Endothelial cell of umbilical vein (primary cell): ENCODE measurements at places on chromosomes 6 and 20. TPM values are rescaled to one million over a fixed set of nuclear protein-coding genes. Genes with fewer than 3 reads are reported as not detected.

GNAS-AS1 gene
- total RNA-seq = 0.58 and 0.74 TPM in 2 replicates

SH3BGRL2 gene
- 10.7 and 15.2 TPM in 2 replicates for total RNA-seq

DNA sequence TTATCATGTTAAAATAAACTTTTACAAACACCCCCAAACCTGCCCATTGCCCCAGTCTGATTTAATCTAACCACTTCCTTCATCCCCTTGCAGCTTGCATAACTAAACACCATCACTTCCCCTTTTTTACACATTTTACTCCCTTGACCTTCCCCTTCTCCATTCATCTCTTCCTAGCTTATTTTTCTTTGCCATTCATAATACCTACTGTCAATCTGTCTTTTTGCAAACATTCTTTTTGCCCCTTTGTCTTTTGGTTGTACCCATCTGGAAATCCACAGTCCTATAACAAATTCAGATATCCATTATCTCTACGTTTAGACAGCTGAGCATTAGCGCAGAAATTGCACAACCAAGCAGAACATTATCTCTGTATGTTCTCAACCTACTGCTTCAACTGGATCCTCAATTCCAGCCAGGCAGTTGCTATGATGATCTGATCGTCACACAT lies 51.2 kb downstream of the C6orf52 start:
- no peak for DNase-seq

DNA sequence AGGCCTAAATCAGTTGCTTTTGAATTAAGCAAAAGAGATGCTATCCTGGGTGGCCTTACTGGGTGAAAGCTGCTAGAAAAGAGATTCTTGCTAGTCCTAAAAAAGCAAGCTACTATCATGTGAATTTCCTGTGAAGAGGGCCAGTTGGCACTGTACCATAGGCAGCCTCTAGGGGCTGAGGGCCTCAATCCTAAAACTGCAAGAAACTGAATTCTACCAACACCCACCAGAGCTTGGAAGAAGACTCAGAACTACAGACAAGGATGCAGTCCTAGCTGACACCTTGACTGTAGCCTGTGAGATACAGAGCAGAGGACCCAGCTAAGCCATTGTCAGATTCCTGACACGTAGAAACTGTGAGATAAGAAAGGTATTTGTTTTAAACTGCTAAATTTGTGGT lies 24.5 kb downstream of the CLIC5 start:
- DNase-seq = no peak

DNA sequence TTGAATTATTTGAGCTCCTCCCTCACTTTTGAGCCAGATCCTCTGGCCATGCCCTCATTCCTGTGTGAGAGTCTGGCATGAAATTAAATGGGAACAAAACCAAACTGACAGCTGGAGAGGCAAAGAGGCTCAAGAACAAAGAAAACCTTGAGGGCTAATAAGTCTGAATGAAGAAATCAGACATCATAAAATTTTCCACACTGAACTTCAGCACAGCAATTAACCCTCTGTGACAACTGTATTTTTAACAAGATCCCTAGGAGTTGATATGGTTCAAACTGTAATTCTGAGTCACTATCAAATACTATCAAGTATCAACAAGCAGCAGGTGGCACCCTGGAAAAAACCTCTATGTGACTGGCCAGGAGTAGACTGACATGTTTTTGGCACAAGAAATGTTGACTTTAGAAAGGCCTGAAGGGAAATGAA lies 109.4 kb upstream of the EMILIN3 start:
- peak; percentile 97 for DNase-seq

DNA sequence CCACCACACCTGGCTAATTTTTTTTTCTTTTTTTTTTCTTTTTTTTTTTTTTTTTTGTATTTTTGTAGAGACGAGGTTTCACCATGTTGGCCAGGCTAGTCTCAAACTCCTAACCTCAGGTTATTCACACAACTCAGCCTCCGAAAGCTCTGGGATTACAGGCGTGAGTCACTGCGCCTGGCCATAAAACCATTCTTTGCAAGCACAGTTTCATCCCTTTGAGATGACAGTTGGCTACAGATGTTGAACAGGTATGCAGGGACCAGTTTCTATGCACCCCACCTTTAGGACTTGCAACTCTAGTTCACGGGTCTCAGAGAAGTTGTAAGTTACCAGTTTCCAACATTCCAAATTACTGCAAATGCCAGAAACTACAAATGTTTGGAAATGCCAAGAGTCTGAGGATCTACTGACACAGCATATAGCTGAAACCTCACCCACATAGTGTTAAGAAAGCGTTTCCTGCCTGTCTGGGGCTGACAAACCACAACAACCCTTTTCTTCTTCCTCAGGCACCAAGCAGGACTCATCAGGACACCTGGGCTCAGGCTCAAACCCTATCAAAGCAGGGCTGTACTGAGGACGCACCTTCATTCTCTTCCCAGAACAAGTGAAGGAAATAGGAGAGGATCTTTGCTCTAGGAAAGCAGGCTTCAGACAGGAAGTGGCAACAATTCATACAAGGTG lies 22.9 kb downstream of the ARHGAP18 start:
- DNase-seq = no peak

GRCh38 chr6:90917376-90917775 lies 330.5 kb upstream of the MAP3K7 start:
- DNase-seq = no peak

DNA sequence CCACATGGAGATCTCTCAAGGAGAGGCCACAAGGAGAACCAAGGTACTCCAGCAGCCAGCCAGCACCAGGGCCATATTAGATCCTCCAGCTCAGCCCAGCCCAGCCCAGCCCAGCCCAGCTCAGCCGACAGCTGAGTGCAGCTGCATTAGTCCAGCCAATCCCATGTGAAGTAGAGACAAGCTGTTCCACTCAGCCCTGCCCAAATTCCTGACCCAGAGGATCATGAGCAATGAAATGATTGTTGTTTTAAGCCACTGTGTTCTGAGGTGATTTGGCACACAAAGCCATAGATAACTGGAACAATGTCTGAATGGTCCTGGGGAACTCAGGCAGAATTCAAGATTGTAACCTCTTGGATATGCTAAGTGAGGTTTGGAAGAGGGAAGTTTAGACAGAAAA lies 59.5 kb upstream of the BMP2 start:
- peak; percentile 91 for DNase-seq

GRCh38 chr20:38109591-38110524 lies 55.2 kb downstream of the TGM2 start:
- DNase-seq = peak; percentile 84

DNA sequence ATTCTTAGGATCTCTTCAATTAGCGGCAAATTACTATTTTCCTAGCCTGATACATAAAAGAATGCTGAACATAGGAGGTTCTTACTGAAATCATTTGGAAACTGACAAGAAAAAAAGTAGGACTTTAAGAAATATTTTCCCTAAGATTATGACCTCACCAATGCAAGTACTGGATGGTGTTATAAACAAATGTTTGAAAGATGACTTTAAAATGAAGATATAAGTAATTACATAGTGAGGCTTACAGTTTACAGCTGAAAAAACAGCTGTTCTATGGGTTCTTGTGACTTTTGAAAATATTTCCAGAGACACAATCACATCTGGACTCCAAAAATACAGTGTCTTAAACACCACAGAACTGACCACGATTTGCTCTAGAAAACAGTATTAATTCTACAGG lies 64.9 kb downstream of the ADAT2 start:
- DNase-seq = no peak

DNA sequence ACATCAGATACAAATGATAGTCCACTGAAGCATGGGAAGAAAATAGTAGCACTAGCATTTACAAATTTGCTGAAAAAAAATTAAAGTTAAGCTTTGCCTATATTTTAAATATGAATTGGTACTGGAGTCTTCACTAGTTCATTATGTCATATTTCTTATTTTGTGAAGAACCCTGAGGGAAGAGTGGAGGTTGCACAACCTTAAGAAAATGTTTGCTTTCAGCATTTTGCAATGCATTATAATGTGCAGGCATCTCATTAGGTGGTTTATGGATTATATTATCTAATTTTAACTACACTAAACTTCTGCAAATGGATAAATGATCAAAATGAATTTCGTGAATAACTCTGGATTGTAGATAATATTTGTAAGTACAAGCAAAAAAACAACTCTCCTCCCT lies 390.8 kb upstream of the HS3ST5 start:
- DNase-seq = no peak
